HTR-8/SVneo (cell line): ENCODE measurements at places on chromosomes 2 and 18.

- DNase-seq = no peak
These were observed 372.5 kb downstream of the RBM43 start for GRCh38 chr2:150889141-150889540.

- no peak for DNase-seq
These were observed 122.9 kb upstream of the ACVR1C start for GRCh38 chr2:157751462-157752058.

- no peak for DNase-seq
These were observed 115.2 kb downstream of the FAM210A start for GRCh38 chr18:13611142-13611600.

GRCh38 chr2:121218386-121218938 is 66.5 kb downstream of the TFCP2L1 start:
- DNase-seq = no peak

DNA sequence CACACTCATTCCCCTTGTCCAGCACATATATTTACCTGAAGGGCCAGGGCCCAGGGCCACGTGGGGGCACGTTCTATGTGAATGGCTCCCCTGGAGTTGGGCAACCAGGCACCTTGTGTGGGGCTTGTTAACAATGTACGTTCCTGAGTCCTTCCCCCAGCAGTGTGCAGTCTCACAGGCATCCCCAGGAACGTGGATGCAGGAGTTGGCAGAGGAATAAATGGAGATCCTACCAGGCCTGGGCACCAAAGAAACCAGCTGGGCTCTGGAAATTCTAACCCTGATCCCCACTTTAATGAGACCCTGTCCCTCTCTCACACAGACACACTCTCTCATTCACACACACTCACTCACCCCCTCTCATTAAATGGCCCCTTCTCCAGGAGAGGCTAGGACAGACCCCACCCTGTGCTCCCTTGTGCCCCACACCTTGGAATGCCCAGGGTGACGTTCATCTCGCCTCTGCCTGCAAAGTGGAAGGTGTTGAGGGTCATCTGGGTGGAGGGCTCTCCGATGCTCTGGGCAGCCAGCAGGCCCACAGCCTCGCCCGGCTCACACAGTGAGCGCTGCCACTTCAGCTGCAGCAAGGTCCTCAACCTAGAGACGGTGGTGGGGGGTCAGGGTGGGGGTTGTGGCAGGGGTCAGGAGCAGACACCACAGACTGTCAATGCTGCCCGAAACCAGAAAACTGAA is 65.6 kb downstream of the POLR1A start:
- DNase-seq = no peak

GRCh38 chr2:66440708-66441497 is 6.0 kb downstream of the MEIS1 start:
- no peak for DNase-seq

DNA sequence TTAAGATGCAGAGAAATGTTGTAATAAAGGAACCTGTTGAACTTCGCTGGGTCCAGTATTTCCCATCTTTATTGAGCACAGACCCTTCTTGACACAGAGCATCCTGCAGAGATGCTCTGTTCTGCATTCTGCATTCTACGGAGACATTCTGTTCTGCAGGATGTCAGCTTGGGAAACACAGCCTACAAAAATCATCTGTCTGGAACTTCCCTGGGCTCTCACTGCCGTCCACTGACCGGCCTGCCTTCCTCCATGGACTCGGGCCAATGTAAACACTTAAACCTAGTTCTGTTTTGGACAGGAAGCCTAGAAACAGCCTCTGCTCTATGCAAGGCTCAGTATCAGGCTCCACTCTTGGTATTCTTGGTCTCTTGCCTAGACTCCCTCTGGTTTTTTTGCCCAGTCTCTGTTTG is 90.0 kb upstream of the PPP1CB start:
- DNase-seq = no peak

DNA sequence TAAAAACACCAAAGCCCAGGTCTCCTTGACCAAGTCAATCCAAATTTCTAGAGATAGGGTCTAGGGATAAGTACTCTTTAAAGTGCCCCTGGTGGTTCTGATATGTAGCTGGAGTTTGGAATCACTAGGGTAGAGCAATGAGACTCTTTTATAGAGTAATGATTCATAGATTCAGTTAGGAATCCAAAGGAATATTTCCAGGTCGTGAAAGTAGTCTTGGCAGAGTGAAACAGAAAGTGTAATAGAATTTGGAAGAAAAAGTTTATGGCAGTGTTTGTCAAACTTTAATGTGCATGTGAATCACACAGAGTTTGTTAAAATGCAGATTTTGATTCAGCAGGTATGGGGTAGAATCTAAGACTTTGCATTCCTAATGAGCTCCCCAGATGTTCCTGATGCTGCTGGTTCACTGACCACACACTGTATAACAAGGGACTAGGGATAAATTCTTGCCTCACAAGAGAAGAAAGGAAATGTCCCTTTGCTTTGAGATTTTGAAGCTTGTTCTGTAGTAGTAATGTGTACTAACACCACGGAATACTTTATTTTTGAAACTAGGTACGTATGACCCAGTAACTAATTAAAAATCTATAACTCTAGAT is 1.8 kb downstream of the UPP2 start:
- DNase-seq = no peak

GRCh38 chr18:12645254-12645653 is 12.7 kb downstream of the SPIRE1 start:
- DNase-seq = no peak
